Posterior cingulate gyrus (tissue), 11 donors: ENCODE measurements at places on chromosomes 7 and 10.

GRCh38 chr7:29479301-29480200 is 84.1 kb upstream of the PRR15 start:
- peak; percentile 69 for DNase-seq

DNA sequence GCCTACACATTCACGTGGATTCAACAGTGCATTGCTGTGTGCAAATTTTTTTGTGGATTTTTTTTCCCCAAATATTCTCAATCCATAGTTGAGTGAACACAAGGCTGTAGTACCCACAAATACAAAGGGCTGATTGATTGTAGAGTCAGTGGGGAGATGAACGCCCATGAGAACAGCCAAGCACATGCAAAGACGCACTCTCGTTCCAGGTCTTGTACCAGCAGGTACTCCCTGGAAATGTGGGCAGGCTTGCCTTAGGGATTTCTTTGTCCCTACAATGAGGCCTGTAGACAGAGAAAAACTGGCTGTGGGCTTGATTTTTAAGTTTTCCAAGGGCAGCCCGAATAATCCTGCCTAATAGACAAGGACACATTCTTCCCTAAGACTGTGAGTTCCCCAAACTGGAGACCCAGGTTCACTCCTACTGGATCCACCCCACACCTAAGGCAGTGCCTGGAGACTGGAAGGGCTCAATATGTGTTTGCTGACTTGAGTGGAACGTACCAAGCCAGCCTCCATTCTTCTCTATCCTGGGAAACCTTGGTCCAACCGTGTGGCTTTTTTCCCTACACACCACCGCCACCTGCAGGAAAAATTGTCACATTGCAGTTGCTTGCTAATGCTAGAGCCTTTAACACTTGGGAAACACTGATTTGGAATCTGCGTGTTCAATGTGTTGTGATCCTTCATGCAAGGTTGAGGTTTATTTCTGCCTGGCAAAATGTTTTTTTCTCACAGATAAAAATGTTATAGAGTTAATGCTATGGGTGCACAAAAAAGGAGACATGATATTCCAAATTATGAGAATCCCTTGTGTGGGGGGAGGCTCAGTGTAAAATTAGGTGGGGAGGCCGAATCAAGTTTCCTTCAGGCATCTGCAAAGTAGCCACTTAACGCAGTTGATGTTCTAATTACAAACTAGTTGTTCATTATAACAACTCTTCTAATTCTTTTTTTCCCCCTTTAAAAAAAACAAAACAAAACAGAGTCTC is 49.3 kb downstream of the PPP1R17 start:
- DNase-seq = peak; percentile 66

GRCh38 chr7:149717481-149717880 is 55.9 kb downstream of the ZNF467 start:
- no peak for DNase-seq

- DNase-seq = no peak
These were observed 11.5 kb downstream of the TACR2 start for GRCh38 chr10:69405221-69405620.

DNA sequence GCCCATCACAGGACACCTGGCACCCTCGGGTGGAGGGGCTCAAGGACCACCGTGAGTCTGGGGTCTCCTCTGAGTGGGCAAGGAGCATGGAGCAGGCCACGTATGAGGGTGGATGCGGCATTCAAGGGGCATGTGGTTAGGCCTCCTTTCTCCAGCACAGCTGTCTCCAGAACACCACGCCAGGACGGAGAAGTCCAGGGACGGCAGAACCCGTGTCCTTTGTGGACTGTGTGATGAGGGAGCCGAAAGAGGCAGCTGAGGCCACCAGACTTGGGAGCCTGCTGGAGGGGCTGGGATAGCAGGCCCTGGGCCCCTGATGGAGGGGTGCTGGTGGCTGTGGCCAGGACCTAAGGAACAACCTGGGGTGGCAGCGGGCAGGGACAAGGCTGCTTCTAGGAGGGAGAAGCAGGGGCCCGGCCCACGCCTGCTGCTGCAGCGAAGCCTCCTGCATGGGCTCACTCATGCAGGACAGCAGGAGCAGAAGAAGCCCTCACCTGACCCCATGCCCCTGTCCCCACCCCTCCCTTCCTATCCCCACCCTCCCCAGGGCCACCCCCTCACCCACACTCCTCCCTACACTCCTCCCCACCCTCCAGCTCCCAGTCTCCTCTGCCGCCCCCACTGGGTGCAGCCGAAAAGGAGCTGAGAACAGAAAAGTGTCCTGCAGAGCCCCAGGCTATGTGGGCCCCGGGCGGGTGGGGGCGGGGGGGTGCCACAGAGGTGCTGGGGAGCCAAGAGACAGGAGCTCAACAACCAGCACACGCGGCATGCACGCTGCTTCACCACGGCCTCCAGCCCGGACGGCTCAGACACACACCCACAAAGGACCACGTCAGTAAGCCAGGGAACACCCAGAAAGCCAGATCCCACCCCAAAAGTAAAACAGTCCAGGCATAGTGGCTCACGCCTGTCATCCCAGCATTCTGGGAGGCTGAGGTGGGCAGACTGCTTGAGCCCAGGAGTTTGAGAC is 29.7 kb downstream of the ZFAND2A start:
- no peak for DNase-seq

DNA sequence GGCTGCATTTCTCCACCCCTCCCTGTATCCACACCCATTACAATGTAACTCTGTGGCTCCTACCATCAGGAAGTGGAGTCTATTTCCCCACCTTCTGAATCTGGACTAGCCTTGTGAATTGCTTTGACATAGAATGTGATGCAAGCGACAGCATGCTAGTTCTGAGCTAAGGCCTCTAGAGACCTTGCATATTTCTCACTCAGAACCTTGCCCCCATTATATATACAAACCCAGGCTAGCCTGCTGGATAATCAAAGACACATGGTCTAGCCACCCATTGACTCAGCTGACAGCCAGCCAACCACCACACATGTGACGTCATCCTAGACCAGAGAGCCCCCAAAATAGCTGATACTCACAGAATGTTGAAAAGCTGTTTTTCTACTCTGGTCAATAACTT is 77.9 kb downstream of the CCDC71L start:
- DNase-seq = no peak

DNA sequence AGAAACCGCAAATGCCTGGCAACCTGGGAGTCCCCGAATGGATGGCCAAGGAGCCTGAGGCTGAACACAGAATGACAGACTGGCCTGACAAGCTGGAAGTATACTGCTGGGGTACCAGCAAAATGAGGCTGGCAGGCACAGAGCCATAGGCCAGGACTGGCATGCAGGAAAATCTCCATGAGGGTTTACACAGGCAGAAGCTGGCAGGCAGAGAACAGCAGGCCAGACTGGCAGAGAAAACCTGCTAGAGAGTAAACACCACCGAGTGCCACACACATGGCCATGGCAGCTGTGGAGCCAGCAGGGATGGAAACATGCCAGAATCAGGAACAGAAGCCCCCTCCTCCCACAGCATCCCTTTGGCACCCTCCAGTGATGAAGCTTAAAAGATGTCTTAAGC is 63.4 kb downstream of the CRPPA start:
- DNase-seq = peak; percentile 72

DNA sequence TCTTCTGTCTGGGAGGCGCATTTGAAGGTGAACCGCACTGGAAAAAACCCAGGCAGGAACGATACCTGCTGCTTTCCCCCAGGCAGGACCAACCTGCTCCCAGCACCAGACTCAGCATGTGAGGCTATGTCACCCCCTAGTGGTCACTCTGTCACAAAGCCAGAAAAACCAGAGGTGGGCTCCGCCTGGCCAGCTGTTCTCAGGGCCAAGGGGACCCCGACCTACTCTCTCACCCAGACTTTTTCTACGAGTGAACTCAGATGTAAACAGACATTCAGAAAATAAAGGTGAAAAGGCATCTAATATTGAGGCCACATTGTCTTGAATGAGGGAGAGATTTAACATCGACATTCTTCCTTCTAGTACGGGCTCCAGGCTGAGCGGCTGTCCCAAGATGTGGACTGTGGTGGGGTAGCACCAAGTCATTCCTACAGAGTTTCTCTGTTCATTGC is 117.3 kb downstream of the PRKAG2 start:
- DNase-seq = no peak

- no peak for DNase-seq
These were observed 139.0 kb downstream of the TPST1 start for GRCh38 chr7:66344166-66344565.

DNA sequence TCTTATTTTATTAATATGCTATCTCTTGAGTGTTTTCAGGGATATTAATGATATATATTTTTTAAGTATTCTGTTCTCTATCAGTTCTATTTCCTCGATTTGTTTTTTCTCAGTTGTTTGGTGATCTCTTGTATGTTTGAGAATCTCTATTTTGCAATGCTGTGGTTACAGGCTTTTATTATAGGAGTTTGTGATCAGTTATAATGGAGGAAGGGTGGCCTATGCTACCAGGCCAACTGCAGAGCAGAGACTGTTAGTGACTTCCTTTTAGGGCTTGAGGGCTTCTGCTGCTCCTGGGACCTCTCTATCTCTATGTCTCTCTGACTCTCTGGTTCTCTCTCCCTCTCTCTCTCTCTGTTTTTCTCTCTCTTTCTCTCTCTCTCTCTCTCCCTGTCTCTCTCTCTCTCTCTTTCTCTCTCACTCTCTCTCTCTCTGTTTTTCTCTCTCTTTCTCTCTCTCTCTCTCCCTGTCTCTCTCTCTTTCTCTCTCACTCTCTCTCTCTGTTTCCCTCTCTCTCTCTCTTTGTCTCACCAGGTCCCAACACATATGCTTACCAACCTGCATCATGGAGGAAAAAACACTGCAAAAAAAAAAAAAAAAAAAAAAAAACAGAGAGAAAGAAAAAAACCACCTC is 69.4 kb upstream of the CAV2 start:
- no peak for DNase-seq

GRCh38 chr10:36542493-36542892 is 582.9 kb upstream of the ANKRD30A start:
- no peak for DNase-seq

DNA sequence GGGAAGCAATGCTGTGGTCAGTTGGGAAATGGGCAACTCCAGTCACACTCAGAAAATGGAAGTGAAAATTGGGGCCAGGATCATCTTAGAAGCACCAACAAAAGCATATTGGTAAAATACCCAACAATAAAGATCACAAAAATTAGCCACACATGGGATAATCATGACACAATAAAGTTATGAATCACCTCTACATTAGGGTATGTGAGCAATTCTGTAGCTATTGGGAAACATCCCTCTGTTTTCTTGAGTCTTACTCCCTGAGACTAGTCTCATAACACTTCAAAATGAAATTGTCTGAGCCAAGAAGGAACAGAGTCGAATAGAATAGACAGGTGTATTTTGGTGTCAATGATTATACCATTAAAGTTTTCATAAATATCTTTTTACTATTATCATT is 178.3 kb downstream of the DYNC1I1 start:
- DNase-seq = no peak
